ENCODE measurements at places on chromosomes 5 and 9.
A peak's percentile ranks its signal among the peaks of the same experiment; 100 is the strongest.

GRCh38 chr5:25190521-25191000, 545.8 kb upstream of the CDH10 start:
- DNase-seq: no peak

DNA sequence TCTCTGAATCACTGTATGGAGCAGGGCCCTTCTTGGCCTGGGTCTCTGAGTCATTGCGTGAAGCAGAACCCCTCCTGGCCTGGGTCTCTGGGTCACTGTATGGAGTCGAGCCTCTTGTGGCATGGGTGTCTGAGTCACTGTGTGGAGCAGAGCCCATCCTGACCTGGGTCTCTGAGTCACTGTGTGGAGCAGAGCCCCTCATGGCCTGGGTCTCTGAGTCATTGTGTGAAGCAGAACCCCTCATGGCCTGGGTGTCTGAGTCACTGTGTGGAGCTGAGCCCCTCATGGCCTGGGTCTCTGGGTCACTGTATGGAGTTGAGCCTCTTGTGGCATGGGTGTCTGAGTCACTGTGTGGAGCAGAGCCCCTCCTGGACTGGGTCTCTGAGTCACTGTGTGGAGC, 94.0 kb upstream of the RAPGEF1 start:
- no peak for DNase-seq

DNA sequence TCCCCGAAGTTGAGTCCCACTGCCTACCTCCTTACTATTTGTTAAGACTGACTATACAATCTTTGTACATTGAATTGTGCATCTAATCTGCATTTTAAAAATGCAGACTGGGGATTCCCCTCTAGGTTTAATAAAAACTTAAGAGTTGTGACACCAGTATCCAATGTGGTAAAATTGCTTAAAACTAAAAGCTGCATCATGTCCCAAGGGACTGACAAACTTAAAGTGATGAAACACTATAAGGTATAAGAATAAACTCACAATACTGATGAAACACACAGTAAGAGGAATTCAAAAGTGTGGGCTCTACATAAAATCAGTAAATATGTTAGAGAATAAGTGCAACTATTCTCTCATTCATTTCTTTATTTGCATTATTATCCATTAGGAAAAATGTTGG, 1905.1 kb downstream of the MAT2B start:
- DNase-seq: no peak

DNA sequence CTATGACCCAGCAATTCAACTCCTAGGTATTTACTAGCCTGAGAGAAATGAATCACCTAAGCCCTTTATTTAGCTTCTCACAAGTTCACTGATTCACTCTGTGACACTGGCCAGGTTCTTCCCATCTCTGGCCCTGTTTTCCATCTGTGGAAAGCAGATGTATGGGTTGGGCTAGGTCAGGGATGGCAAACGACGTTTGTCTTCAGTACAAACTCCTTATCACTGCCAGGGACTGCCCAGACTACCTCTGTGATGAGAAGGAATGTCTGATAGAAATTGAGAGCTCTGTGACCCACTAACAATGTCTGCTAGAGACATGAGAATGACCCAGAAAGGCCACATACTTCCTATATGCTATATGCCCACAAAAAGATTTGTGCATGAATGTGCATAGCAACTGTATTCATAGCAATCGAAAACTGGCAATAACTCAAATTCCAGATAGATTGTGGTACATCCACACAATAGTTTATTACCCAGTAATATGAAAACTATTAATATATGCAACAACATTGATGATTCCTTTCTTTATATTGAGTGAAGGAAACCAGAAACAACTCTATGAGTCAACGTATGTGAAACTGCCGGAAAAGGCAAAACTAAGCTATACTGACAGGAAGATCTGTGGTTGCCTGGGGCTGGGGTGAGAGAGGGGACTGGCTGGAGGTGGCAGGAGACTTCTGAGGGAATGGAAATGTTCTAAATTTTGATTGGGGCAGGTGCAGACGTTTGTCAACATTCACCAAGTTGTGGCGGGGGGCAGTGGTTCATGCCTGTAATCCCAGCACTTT, 32.0 kb upstream of the ADAM19 start:
- peak; percentile 57 for DNase-seq

- DNase-seq: peak; percentile 86
These were observed 87.2 kb downstream of the PTTG1 start for GRCh38 chr5:160508780-160509361.

Measured in suppressor macrophage treated with lipopolysaccharide for 4 hours (primary cell).